Posterior cingulate gyrus (tissue), 11 donors: ENCODE measurements at places on chromosomes 5 and 9.

DNA sequence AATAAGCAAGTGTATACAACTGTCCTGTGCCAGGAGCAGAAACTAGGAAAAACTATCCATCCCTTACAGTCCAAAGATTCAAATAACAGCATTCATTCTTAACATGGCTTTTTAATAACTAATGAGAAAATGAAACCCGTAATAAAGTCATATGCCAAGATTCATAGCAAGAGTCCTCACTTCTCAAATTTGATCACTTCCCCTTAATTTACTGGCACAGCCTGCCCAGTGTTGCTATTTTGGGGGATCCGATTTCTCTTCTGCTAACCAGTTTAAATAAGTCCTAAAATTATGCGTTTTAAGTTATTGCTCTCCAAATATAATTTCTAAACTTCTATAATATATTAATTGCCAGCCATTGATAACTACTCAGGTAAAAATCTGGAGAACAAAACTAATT, 177.0 kb upstream of the PTGER4 start:
- no peak for DNase-seq

DNA sequence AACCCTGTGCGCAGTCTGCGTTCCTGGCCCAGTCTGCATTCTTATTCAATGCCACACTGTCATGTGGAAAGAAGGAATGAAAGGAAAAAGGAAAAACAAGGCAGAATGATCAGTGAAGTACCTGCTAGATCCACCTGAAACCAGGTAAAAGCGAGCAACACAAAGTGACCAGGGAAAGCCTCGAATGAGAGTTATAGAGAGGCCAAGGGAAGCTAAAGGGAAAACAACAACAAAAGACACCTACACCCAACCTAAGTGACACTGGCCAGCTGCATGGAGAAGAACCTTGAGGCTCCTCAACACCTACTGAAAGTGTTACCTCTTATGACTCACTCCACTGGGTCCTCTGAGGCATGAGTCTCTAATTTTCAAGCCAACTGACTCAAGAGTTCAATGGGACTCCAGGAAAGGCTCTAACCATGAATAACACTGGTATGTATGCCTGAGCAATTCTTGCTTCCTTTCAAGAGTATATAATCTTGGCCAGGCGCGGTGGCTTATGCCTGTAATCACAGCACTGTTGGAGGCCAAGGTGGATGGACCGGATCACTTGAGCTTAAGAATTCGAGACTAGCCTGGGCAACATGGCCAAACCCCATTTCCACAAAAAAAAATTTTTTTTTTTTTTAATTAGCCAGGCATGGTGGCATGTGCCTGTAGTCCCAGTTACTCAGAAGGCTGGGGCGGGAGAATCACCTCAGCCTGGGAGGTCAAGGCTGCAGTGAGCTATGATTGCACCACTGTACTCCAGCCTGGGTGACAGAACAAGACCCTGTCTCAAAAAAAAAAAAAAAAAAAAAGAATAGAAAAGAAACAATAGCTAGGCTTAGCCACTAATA, 29.0 kb downstream of the MTMR12 start:
- no peak for DNase-seq

DNA sequence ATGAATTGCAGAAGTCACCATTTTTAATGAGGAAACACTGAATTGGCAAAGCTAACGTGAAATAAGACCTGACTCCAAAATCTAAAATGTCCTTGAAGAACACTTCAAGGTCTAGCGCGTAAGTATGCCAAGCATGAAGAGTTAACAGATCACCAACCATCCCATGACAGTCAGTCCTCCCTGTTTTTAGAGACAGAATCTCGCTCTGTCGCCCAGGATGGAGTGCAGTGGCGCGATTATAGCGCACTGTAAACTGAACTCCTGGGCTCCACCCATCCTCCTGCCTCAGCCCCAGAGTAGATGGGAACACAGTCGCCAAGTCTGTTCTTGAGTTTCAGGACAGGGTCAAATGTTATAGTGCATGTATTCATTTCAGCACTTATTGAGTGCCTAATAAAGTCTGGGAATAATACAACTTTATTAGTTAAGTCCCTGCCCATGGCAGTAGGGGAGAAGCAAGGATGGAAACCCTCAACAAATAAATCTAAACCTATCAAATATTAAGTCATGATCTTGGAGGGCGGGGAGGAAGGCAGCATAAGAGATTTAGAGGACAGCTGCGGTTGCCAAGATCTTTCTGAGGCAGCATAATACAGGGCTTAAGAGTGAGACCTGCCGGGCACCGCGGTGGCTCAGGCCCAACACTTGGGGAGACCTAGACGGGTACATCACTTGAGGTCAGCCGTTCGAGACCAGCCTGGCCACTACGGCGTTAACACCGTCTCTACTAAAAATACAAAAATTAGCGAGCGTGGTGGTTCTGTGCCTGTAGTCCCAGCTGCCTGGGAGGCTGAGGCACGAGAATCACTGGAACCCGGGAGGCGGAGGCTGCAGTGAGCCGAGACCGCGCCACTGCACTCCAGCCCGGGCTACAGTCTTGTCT, 1.1 kb downstream of the ATPSCKMT start:
- DNase-seq, result no peak

DNA sequence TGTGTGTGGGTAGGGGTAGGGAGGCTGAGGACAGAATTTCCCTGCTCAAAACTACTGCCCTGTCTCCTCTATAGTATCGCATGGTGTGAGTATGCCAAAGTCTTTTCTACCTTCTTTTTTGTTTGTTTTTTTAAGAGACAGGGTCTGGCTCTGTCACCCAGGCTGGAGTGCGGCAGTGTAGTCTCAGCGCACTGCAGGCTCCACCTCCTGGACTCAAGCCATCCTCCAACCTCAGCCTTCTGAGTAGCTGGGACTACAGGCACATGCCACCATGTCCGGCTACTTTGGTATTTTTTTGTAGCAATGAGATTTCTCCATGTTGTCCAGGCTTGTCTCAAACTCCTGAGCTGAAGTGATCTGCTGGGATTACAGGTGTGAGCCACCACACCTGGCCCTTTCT, 2.5 kb downstream of the SRP19 start:
- no peak for DNase-seq

- no peak for DNase-seq
Observed at GRCh38 chr9:75463871-75464270, 375.6 kb downstream of the OSTF1 start.

GRCh38 chr5:43601454-43602260, 1.3 kb upstream of the NNT start:
- no peak for DNase-seq

GRCh38 chr9:98790842-98791607, 5.3 kb downstream of the ANKS6 start:
- peak; percentile 80 for DNase-seq

DNA sequence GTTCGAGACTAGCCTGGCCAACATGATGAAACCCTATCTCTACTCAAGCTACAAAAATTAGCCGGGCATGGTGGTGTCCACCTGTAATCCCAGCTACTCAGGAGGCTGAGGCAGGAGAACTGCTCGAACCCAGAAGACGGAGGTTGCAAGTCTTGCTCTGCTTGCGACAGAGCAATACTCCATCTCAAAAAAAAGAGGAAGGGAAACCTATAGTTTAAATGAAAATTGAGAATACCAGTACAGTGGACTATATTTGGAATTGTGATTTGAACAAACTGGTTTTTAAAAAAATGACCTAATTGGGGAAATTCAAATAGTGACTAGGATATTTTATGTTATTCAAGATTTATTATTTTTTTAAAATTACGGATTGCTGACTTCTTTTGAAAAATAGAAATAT, 33.2 kb downstream of the DIAPH1 start:
- no peak for DNase-seq

GRCh38 chr9:130347036-130347435, 81.5 kb downstream of the HMCN2 start:
- DNase-seq, result no peak

- no peak for DNase-seq
Observed at GRCh38 chr9:75239176-75239575, 150.9 kb downstream of the OSTF1 start.

- DNase-seq, result no peak
Observed at GRCh38 chr5:78527925-78528324, 120.6 kb downstream of the LHFPL2 start.

GRCh38 chr9:6917162-6917561, 159.4 kb downstream of the KDM4C start:
- DNase-seq, result no peak

- DNase-seq, result no peak
Observed at GRCh38 chr9:92641092-92641809, 28.7 kb downstream of the IPPK start.

- DNase-seq, result peak; percentile 92
Observed at GRCh38 chr5:175778951-175779503, 92.4 kb upstream of the CPLX2 start.
